ENCODE measurements at places on chromosomes 1 and 21. TPM values are rescaled to one million over a fixed set of nuclear protein-coding genes. Genes with fewer than 3 reads are reported as not detected.

- no peak overlapping the region for H3K4me3 ChIP-seq
- H3K4me1 ChIP-seq: peaks cover 2% of the 10 kb centered on the region
- DNase-seq: no peak
- no peak overlapping the region for H3K27ac ChIP-seq
- peaks cover 4% of the 10 kb centered on the region for H3K36me3 ChIP-seq
These were observed 140.5 kb downstream of the NTPCR start for GRCh38 chr1:233090746-233091494.

DNA sequence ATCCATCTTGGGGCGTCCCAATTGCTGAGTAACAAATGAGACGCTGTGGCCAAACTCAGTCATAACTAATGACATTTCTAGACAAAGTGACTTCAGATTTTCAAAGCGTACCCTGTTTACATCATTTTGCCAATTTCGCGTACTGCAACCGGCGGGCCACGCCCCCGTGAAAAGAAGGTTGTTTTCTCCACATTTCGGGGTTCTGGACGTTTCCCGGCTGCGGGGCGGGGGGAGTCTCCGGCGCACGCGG lies 282 bp upstream of the SOD1 start:
- H3K27me3 ChIP-seq: no peaks in the 10 kb centered on the region
- peaks cover 8% of the 10 kb centered on the region for H3K36me3 ChIP-seq
- peak overlapping the region; percentile 88 for H3K4me3 ChIP-seq
- H3K27ac ChIP-seq: peak overlapping the region; percentile 86
- H3K4me1 ChIP-seq: peaks cover 2% of the 10 kb centered on the region
- DNase-seq: no peak

GRCh38 chr1:5742801-5743200 lies 249.4 kb downstream of the NPHP4 start:
- no peak overlapping the region for H3K4me3 ChIP-seq
- no peaks in the 10 kb centered on the region for H3K36me3 ChIP-seq
- no peaks in the 10 kb centered on the region for H3K27me3 ChIP-seq
- DNase-seq: no peak
- no peak overlapping the region for H3K27ac ChIP-seq

DNA sequence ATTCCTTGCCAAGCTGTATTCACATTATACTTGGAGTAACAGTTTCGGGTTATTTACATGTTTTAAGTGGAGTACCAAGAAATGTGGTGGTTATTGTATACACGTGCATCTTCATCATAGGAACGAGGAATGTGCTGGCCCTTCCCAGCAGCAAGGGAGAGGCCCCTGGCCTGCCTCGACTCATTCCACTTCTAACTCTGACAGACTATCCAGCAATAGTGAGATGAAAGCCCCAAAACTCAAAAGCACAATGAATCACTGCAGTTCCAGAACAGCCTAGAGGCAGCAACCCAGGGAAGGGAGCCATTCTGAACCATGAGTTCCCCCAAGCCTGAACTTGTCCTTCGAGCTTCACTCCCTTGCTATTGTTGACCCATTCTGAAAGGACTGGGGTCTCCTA lies 23.1 kb downstream of the FAM89A start:
- DNase-seq: no peak
- H3K27me3 ChIP-seq: no peaks in the 10 kb centered on the region
- no peaks in the 10 kb centered on the region for H3K4me1 ChIP-seq
- no peaks in the 10 kb centered on the region for H3K36me3 ChIP-seq

DNA sequence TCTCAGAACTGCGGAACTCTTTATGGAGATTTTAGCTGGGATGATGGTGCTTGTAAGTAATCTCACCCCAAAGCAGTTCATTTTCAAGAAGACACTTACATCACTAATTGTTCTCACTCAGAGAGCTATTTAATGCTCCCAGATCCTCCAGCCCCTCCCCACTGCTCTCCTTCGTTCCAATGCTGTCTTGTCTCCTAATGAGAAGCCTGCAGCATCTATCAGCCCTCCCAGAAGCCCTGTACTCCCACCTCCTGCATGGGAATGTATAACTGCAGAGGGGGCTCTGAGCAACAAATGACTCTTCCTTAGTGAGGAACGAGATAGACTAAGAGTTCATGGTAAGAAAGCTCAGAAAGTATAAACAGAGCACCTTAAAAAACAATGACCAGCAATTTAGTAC lies 377.4 kb upstream of the RUNX1 start:
- H3K27ac ChIP-seq: no peak overlapping the region
- DNase-seq: no peak
- no peaks in the 10 kb centered on the region for H3K27me3 ChIP-seq

DNA sequence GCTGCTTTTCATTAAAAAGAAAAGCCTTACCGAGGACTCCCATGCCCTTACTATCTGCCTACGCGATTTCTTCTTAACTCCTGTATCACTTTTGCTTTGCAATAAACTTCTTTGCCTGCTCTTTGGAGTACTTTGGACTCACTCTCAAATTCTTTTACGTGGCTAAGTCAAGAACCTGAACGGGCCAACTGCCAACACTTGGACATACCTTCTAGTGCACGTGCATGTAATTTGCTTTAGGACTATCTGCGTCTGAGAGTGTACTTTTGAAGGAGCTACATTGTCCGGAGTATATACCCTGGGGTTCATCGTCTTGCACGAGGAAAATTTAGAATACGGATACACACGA lies 3.6 kb upstream of the OTUD3 start:
- DNase-seq: no peak
- H3K27me3 ChIP-seq: no peaks in the 10 kb centered on the region
- H3K4me1 ChIP-seq: peaks cover 6% of the 10 kb centered on the region
- H3K36me3 ChIP-seq: no peaks in the 10 kb centered on the region

DNA sequence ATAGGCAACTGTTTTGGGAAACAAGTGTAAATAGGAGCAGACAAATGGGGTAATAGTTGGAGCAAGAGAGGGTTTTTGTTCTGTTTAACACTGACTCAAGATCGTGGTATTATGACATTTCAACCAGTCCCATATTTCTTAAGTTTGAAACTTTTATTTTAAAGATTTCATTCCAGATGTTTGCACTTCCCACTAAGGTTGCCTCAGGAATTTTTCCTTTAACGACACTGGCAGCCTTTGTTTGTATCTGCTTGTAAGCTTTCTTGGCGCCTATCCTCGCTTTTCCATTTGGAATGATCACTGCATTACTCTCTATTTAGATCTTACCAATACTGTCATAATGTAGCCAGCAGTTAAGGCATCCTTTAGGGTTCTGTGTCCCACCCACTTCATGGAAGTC lies 67.7 kb downstream of the ALG6 start:
- no peak for DNase-seq
- H3K27ac ChIP-seq: no peak overlapping the region
- H3K4me1 ChIP-seq: no peaks in the 10 kb centered on the region
- H3K27me3 ChIP-seq: no peaks in the 10 kb centered on the region

DNA sequence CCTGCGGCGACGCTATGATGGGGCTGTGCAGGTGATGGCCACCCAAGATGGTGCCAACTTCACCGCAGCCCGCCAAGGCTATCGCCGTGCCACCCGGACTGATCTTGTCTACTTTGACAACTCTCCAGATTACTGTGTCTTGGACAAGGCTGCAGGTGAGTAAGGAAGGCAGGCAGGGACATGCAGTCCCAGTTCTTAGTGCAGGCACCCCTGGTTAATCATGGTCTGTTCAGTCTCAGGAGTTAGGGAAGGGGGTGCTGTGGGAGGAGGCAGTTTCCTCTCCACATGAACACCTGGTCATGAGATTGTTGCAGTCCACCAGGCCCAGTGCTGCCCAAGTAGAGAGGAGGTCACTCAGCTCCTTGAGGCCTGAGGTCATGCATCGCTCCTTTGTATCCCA lies 8.5 kb downstream of the WNT2B start:
- no peak overlapping the region for H3K27ac ChIP-seq
- no peaks in the 10 kb centered on the region for H3K27me3 ChIP-seq
- no peak for DNase-seq
- H3K4me1 ChIP-seq: peaks cover 3% of the 10 kb centered on the region
- H3K4me3 ChIP-seq: no peak overlapping the region

- no peak overlapping the region for H3K27ac ChIP-seq
- H3K4me1 ChIP-seq: no peaks in the 10 kb centered on the region
- no peaks in the 10 kb centered on the region for H3K27me3 ChIP-seq
- H3K4me3 ChIP-seq: no peak overlapping the region
These were observed 19.0 kb downstream of the RASSF5 start for GRCh38 chr1:206526064-206526911.

DNA sequence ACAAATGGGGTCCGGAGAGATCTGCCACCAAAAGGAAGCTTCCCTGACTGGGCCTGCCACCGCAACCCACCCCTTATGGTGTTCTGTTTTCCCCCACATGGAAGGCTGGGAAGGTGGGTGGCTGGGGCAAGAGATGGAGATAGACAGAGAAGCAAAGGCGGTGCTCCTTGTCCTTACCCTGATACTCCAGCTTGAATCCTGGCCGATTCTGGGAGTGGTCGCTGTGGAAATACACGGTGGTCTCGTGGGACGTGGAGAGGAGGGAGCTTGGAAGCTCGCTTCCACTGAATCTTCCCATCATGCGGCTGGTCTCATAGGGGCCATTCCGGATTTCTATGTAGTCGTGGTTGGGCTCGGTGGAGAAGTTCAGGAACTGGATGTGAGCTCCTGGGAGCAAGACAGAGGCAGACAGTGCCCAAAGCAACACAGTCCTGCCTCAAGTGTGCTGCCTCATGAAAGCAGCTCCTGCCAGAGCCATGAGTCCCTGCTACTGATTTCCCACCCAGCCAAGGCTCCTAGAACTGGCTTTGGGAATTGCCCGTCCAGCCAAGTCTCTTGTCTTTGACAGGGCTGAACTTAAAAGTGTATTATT lies 138.5 kb downstream of the ZSCAN20 start:
- H3K4me1 ChIP-seq: peaks cover 10% of the 10 kb centered on the region
- DNase-seq: no peak
- no peak overlapping the region for H3K4me3 ChIP-seq
- no peaks in the 10 kb centered on the region for H3K27me3 ChIP-seq
- H3K36me3 ChIP-seq: no peaks in the 10 kb centered on the region

The CR1 gene
- not detected for polyA plus RNA-seq

The ATP6V1G3 gene
- polyA plus RNA-seq: not detected
